ENCODE measurements at places on chromosomes 7 and 10. TPM values are rescaled to one million over a fixed set of nuclear protein-coding genes. Genes with fewer than 3 reads are reported as not detected.

The CALY gene
- not detected for total RNA-seq

The NAPEPLD gene
- 4.5 TPM for total RNA-seq

The SORCS1 gene
- total RNA-seq: not detected

DNA sequence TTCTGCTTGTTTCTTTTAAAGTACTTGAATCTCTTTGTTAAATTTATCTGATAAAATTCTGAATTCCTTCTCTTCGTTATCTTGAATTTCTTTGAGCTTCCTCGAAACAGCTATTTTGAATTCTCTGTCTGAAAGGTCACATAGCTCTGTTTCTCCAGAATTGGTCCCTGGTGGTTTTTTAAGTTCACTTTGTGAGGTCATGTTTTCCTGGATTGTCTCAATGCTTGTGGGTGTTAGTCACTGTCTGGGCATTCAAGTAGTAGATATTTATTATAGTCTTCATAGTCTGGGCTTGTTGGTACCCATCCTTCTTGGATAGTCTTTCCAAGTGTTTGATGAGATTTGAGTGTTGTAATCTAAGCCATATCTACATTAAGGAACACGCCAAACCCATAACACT lies 1060.6 kb downstream of the LRMDA start:
- DNase-seq: peak; percentile 82

GRCh38 chr10:121696854-121697253 lies 98.6 kb upstream of the FGFR2 start:
- peak; percentile 15 for DNase-seq

- no peak for DNase-seq
These were observed 153.8 kb downstream of the MAD1L1 start for GRCh38 chr7:2078899-2079298.

- DNase-seq: no peak
These were observed 516.5 kb downstream of the AUTS2 start for GRCh38 chr7:70114806-70115205.

- peak; percentile 28 for DNase-seq
These were observed 19.3 kb downstream of the TCAF1 start for GRCh38 chr7:143882604-143883078.

DNA sequence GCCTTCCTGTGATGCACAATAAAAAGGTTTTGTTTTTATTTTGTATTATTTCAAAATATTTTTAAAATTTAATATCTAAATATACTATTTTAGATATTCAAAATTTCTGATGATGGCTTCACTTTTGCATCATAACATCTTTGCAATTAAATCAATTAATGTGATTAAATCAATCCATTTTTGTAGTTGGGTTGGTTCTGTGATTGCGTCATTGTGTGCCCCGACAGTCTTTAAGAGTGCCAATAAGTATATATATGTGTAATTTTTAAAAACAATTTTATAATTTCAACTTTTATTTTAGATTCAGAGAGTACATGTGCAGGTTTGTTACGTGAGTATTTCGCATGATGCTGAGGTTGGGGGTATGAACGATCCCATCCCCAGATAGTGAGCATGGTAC lies 70.5 kb downstream of the SEPTIN14 start:
- DNase-seq: no peak

DNA sequence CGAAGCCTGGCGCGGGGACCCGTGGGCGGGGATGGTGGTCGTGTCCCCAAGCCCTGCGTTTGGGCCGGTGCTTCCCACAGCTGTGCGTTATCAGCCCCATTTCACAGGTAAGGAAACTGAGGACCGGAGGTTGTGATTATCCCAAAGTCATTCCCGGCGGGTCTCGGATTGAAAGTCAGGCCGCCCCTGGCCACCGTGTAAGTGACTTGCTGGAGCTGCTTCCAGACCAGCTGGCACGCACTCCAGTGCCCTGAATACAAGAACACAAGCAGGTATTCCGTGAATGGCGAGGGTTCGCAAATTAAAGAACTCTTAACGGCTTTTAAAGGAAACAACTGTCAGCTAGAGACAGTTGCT lies 675 bp upstream of the ATE1 start:
- peak; percentile 22 for DNase-seq

DNA sequence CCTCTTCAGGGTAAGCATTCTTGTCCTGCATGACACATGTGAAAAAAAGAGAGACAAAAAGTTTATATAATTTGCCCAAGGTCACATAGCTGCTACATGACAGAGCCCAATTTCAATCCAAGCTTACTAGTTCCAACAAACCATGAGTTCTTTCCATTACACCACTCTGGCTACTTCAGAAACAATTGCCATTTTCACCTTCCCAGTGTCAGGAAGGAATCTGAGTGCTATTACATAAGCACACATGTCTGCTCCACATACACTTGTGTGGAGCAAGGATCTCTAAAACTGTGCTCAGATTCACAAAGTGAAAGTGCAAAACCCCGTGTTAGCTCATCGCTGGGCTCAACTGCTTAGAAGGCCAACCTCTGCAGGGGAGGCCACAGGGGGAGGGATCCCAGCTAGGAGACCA lies 356.2 kb upstream of the NFE2L3 start:
- no peak for DNase-seq

Measured in LHCN-M2 (cell line).